CD4-positive, CD25-positive, alpha-beta regulatory T cell (primary cell): ENCODE measurements at places on chromosomes 4 and X. TPM values are rescaled to one million over a fixed set of nuclear protein-coding genes. Genes with fewer than 3 reads are reported as not detected.

DNA sequence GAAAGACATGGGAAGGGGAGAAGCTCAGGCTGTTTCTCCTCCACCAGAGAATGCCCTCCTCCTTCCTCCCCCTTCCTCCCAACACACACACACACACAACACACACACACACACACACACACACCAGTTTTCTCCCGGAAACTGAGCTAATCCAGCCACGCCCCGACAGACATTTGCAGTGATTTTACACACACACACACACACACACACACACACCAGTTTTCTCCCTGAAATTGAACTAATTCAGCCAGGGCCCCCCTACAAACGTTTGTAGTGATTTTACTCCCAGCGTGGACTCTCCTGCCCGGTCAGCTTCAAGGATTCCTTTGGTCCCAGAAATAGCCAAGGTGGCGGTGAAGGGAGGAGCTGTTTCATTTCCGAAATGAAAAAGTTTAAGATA lies 32.9 kb upstream of the STX18 start:
- H3K27me3 ChIP-seq = no peaks in the 10 kb centered on the region
- H3K4me3 ChIP-seq = peak overlapping the region; percentile 73
- no peaks in the 10 kb centered on the region for H3K4me1 ChIP-seq

Gene VEGFC
- not detected for total RNA-seq

Gene RASL11B
- 0.30 TPM for total RNA-seq

Gene DLG3
- total RNA-seq = 20.7 TPM

DNA sequence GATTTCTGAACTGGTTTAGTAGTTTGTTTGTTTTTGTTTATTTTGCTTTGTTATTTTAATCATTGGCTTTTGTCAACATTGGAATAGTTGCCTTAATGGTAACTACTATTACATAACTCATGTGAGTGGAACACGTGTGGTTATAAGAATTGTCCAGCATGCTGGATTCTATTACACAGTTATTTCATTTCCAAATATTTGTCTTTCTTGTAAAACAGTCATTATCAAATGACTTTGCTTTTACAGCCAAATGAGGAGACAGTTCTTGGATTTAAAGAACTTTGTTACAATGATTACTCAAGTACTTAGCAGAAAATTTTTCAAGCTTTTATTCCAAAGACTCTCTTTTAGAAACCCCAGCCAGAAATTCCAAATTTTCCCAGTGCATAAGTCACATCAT lies 516.1 kb upstream of the MAGEB2 start:
- no peak overlapping the region for H3K27ac ChIP-seq
- H3K36me3 ChIP-seq = no peaks in the 10 kb centered on the region

GRCh38 chr4:117941611-117942010 lies 92.7 kb upstream of the NDST3 start:
- no peaks in the 10 kb centered on the region for H3K27me3 ChIP-seq
- DNase-seq = no peak
- H3K36me3 ChIP-seq = no peaks in the 10 kb centered on the region
- H3K4me1 ChIP-seq = no peaks in the 10 kb centered on the region
- no peak overlapping the region for H3K4me3 ChIP-seq

Gene PRAF2
- total RNA-seq = 20.4 TPM

- H3K27me3 ChIP-seq = peaks cover 1% of the 10 kb centered on the region
- H3K36me3 ChIP-seq = no peaks in the 10 kb centered on the region
- DNase-seq = no peak
- H3K4me3 ChIP-seq = no peak overlapping the region
- H3K27ac ChIP-seq = no peak overlapping the region
Measured at GRCh38 chrX:150258463-150259430, 104.4 kb upstream of the MAMLD1 start.

Gene TLR1
- total RNA-seq = 9.8 TPM
